ENCODE measurements at places on chromosomes 7 and 10.

DNA sequence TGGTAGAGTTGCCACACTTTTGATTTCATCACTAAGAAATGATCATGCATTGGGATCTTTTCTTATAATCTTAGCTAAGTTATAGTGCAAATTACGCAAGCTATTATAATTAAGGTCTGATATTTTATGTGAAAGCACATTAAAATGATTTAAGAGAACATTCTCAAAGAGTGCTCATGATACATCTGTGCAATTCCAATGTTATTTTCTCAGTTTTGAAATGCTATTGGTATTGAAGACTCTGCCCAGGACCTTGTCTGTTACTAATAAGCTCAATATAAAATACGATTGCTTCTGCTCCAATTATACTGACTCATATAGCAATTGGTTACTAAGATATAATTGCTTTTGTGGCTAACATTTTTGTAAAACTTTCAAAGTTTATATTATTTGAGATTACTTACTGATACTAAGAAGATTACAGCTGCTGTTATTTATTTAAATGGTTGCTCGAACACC is 180.9 kb downstream of the ADAM12 start:
- DNase-seq, result no peak

DNA sequence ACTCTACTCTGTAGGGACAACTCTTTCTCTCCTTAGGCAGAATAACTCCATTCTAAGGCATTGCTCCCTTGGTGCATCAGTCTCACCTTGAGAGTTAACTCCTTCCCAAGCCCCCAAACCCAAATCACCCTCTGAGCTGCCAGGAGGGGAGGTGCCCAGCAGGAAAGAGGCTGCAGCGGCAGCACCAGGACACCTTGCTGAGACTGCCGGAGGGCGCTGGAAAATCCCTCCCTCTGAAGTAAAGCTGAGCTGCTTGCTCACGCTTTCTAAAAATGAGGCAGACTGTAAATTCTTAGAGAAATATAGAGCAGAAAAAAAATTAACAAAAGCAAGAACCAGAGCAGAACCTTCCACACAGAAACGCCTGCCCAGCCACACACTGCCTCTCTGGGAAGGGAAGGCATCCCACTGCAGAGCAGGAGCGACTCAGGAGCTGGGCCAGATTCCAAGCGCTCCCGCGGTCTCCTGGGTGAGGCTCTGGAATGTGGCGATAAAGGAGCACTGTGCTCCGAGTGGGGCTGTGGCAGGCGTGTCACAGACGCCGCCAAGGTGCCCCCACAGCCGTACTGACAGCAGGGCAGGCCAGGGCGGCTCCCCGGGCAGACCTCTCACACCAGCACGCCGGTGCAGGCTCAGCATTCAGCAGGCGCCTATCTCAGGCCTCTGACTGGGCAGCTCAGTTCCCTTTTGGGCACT is 202.1 kb downstream of the TNS3 start:
- DNase-seq, result no peak

DNA sequence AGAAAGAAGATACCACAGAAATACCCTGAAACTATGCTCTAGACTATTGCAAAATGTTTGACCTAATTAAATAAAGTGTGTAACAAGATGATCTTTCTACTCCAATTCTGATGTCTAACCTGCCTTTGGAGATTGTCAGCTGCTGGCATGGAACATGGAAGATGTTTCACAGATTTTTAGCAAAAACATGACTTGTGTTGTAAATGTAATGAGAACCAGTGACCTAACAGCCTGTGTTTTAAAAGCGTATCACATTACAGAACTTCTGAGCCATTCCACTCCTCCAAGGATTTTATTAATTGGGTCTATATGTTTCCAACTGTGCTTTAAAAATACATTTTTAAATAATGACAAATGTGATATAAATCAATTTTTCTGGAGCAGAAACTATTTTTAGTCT is 526.3 kb upstream of the SEMA3D start:
- DNase-seq, result no peak

- DNase-seq, result no peak
Observed at GRCh38 chr10:8049865-8050555, 4.5 kb upstream of the GATA3 start.

GRCh38 chr7:142787783-142788182 is 17.0 kb downstream of the PRSS2 start:
- no peak for DNase-seq

- no peak for DNase-seq
Observed at GRCh38 chr10:118732245-118733165, 22.3 kb downstream of the CACUL1 start.

DNA sequence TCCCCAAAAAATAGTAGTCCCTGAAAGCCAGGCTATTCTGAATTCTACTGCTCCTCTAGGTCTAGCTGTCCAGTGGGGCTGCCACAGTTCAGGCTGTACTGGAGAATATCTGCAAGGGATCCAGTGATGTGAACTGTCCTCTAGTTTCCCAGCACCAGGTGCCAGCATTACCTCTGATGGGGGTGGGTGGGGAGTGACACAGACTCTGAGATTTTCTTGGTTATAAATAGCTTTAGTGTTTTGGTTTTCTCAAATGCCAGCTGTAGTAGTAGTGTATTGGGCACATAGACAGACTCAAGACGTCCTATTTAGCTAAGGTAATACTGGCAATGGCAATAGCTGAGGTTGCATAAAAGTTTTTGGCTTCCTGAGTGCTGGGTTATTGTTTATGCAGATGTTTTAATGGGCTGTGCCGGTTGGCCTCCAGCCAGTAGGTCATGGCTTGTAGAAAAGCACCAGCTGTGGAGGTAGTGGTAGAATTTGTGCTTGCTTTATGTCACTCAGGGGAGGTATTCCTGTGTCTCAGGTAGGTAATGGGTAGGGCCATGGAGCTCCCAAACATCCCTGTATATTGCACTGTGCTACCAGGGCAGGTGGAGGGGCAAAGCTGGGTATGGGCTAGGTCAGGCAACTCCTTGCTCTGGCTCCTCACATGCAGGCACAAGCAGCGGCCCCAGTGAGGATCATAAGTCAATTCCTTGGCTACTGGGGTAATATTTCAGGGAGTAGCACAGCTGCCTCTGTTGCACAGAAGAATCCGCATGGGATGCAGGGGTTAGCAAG is 338.7 kb upstream of the LRRTM3 start:
- DNase-seq, result no peak

GRCh38 chr10:35889226-35889625 is 247.1 kb upstream of the FZD8 start:
- no peak for DNase-seq

DNA sequence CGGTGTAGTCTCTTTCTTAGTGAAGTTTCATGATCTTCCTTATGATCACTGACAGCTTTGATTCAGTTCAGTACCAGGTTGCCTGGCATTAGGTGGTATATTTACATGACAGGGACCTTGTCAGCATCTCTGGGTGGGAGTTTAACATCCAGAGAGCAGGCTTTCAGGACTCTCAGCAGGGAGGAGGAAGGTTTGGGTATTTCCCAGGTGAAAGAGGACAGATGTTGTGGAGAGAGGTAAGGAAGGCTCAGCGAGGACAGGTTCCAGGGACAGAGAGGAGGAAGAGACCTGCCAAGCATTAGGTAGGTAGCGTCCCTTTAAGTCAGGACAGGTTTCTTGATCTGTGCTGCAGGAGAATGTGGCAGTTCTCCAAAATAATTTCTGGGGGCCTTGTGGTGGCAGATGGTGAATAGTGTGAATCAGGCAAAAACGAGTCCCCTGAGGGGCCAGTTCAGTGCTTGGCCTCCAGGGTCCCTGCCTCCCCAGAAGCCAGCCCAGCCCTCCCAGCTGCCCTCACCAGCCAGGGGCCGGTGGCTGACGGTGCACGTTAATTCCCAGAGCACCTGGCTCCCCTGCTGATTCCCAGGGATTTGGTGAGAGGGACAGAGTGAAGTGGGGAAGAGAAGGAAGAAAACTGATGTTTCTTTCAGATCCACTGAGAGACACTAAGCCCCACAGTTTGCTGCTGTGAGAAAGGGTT is 82.0 kb downstream of the VWC2 start:
- DNase-seq, result no peak

DNA sequence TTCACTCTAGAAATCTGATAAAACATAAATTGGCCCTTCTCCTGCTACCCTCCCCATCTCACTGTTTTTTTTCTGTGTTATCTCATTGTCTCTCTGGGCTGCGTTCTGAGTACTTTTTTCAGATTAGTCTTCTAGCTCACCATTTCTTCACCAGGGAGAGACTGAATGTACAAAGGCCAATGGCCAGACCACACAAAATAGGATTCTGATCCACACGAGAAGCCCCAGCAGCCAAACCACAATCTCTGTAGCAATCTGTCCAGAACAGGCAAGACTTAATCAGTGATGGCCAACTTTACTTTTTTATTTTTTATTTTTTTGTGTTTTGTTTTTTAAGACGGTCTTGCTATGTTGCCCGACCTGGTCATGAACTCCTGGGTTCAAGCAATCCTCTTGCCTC is 55.9 kb upstream of the PAPSS2 start:
- DNase-seq, result no peak

DNA sequence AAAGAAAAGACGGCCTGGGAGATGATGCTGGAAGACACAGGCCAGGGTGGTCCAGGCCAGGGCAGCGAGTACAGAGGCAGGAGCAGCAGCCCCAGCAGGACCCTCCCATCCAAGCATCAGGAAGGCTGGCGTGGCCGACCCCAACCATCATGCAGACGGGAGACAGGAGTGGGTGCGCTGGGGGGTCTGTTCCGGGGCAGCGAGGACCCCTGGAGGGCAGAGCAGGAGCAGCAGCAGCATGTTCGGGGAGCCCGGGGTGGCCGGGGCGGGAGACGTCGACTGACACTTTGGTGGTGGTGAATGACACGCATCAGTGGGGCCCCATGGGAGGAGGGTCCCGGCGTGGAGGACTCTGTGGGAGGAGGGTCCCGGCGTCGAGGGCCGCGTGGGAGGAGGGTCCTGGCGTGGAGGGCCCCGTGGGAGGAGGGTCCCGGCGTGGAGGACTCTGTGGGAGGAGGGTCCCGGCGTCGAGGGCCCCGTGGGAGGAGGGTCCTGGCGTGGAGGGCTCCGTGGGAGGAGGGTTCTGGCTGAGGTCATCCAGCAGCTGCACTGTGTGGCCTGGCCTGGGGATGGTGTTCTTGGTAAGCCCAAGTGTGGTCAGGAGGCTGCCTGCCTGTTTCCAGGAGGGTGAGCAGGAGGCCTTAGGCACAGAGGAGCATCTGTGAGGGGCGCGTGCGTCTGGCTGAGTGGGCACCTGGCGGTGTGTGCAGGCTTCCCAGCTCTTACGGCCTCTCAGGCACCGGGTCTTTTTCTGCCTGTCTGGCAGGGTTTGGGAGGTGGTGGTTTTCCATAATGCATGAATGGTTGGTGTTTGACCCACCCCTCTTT is 38.9 kb downstream of the FAM20C start:
- no peak for DNase-seq

DNA sequence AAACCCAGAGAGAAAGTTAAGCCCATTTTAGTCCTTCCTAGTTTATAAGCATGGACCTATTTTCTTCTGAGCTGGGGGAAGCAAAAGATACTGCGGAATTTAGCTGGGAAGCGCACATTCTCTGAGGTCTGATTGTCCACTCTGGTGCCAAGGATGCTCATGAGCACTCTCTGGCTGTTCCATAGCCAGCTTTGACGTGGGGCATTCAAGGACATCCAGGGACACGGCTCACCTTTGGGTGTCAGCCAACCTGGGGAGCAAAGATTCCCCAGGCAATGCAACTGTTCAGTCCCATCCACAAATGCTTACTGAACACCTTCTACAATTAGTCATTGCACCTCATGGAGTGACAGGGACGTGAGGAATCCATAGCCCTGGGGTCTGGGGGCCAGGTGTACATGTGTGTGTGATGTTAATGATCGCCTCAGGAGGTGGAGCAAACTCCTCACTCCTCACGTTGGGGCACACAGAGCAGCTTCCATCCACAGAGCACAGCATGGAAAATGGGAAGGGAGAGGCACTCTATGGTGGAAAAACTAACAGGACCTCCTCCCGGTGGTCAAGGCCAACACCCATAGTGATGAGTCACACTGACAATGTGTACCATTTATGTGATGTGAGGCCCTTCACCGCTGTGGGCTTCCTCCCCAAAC is 67.5 kb upstream of the IGFBP3 start:
- DNase-seq, result no peak

GRCh38 chr10:101693651-101693977 is 1.4 kb downstream of the FBXW4 start:
- no peak for DNase-seq

DNA sequence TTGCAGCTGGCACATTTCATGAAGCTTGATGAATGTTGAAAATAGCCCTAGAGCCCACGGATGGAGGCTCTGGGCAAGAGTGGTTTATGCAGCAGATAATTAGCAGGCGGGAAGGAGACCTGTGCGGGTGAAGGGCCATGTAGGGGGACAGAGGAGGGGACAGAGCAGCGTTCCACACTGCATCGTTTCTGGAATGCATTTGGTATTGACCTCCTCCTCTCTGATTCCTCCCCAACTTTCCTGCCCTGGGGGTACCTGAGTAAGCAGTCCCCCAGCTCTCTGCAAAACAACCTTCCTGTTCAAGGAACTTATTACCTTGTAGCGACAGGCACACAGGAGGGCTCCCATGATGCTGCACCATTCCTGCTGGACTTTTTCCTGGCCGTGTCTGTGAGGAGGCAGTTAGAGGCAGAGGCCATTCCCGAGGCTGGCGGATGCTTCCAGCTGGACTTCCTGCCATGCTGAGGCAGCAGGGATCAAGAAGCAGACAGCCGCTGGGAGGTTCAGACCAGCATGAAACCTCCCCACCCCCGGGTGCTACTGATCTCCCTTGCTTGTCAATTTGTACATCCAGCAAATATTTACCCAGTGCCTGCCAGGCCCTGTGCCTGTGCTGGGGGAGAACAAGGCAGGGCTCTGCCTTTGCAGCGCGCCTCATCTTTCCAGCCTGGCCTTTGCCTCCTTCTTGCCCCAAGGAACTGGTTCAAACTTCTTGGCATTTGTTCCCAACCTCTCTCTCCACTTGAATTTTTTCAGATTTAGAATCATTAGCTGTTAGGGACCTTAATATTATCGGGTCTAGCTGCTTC is 28.7 kb downstream of the SLC29A3 start:
- DNase-seq, result no peak

- no peak for DNase-seq
Observed at GRCh38 chr7:112266141-112266540, 59.6 kb downstream of the ZNF277 start.

- no peak for DNase-seq
Observed at GRCh38 chr7:101917566-101917965, 100.1 kb downstream of the CUX1 start.

- DNase-seq, result no peak
Observed at GRCh38 chr7:102935450-102936115, 22.8 kb downstream of the LRRC17 start.

GRCh38 chr10:62652564-62652963 is 152.0 kb upstream of the ADO start:
- DNase-seq, result no peak

GRCh38 chr10:29379208-29379607 is 90.3 kb downstream of the LYZL1 start:
- no peak for DNase-seq

DNA sequence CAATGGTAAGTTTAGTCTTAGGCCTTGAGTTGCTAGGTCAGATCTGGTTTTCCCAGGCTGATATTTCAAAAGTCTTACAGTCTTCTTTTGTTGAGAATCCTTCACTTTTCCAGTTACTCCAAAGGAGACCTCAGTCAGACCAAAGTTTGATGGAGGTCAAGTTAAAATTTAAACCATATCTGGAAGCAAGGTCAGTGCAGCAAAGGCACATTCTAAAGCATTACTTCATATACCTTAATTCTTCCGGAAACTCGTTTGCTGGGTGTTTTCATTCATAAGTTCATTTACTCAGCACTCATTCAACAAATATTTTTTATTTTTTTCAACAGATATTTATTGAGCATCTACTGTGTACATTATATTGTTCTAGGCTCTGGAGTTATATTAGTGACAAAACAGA is 403.0 kb upstream of the LRGUK start:
- DNase-seq, result no peak

GRCh38 chr10:73593110-73593509 is 2.0 kb upstream of the USP54 start:
- DNase-seq, result no peak

All from stimulated activated CD8-positive, alpha-beta memory T cell treated with anti-CD3 and anti-CD28 coated beads, Interleukin-7, amount 100 ng/mL, for 1 hour (primary cell).